ENCODE measurements at places on chromosomes 6 and 20. TPM values are rescaled to one million over a fixed set of nuclear protein-coding genes. Genes with fewer than 3 reads are reported as not detected.
A peak's percentile ranks its signal among the peaks of the same experiment; 100 is the strongest.

TMC2 gene
- total RNA-seq, result not detected

EDN1 gene
- total RNA-seq, result 0.88 TPM

PHACTR3 gene
- not detected for total RNA-seq

SLC16A10 gene
- total RNA-seq, result not detected

SDC4 gene
- total RNA-seq, result 182 TPM

PNPLA1 gene
- total RNA-seq, result not detected

GPX5 gene
- not detected for total RNA-seq

MAS1 gene
- not detected for total RNA-seq

SNX21 gene
- 69.0 TPM for total RNA-seq

ZC2HC1B gene
- total RNA-seq, result not detected

RNF114 gene
- 78.5 TPM for total RNA-seq

SLC22A2 gene
- under 0.01 TPM for total RNA-seq

EXOC2 gene
- total RNA-seq, result 22.4 TPM

DDO gene
- 3.6 TPM for total RNA-seq

OOEP gene
- total RNA-seq, result 0.36 TPM

YIPF3 gene
- 126 TPM for total RNA-seq

DNA sequence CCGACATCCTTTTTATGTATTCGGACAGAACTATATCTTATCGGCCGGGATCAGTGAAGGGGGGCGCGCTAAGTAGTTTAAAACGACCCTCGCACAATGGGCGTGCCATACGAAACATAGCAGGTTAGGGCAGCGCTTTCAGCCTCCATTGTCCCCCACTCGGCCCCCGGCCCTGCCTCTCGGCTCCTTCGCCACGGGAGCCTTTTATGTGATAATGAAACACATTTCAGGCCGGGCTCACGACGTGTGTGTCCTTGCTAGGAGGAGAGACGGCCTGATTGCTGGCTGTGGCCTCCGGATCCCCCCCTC is 5.3 kb downstream of the FOXA2 start:
- H3K4me3 ChIP-seq, result no peak overlapping the region
- no peaks in the 10 kb centered on the region for H3K36me3 ChIP-seq
- peaks cover 12% of the 10 kb centered on the region for H3K27me3 ChIP-seq
- H3K27ac ChIP-seq, result no peak overlapping the region
- H3K4me1 ChIP-seq, result no peaks in the 10 kb centered on the region
- no peak for DNase-seq

DNA sequence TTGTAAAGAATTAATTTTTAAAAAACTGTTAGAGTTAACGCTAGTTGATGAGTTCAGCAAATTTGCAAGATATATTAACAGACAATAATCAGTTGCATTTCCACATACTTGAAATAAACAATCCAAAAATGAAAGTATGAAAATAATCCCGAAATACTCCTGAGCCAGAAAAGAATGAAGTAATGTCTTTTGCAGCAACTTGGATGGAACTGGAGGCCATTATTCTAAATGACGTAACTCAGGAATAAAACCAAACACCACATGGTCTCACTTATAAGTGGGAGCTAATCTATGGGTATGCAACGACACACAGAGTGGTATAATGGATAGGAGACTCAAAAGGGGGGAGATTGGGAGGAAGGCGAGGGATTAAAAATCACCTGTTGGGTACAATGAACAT is 872.9 kb upstream of the GJE1 start:
- H3K27ac ChIP-seq, result no peak overlapping the region
- H3K27me3 ChIP-seq, result no peaks in the 10 kb centered on the region

- H3K4me1 ChIP-seq, result peaks cover 19% of the 10 kb centered on the region
- DNase-seq, result peak; percentile 83
- peak overlapping the region; percentile 38 for H3K27ac ChIP-seq
These were observed 52.2 kb upstream of the BTN3A2 start for GRCh38 chr6:26312501-26313397.

DNA sequence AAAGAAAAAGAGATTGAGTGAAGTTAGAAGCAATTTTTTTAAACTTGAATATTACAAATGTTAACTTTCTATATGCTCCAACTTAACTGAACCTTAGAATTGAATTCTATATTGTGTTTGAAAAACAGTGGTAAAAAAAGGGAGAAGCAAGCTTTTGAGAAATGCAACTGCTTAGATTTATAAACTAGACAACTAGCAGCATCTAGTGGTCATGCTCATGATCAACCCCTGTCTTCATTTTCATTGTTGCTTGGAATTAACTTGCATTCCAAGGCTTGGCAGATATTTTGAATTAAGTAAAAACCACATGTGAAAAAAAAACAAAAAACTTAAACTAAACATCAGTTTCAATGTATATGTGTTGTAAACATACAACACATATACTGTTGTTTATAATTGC is 113.1 kb downstream of the C6orf58 start:
- H3K27me3 ChIP-seq, result peaks cover 9% of the 10 kb centered on the region
- H3K36me3 ChIP-seq, result no peaks in the 10 kb centered on the region
- H3K4me1 ChIP-seq, result no peaks in the 10 kb centered on the region

GRCh38 chr6:149265945-149266344 is 51.6 kb upstream of the TAB2 start:
- no peaks in the 10 kb centered on the region for H3K36me3 ChIP-seq
- H3K4me3 ChIP-seq, result no peak overlapping the region
- no peak overlapping the region for H3K27ac ChIP-seq
- DNase-seq, result no peak

DNA sequence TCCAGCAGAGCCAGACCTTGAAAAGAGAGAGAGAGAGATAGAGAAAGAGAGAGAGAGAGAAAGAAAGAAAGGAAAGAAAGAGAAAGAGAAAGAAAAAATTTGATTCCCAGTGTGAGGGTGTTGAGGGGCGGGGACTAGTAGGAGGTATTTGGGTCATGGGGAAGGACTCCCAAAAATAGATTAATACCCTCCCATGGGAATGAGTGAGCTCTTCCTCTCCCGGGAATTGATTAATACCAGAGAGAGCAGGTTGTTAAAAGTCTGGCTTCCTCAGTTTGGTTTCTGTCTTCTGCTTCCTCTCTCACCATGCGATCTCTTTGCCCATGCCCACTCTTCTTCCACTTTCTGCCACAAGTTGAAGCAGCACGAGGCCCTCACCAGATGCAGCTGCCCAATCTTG is 28.8 kb upstream of the CFAP206 start:
- no peaks in the 10 kb centered on the region for H3K4me1 ChIP-seq
- H3K27me3 ChIP-seq, result no peaks in the 10 kb centered on the region
- H3K4me3 ChIP-seq, result no peak overlapping the region
- H3K27ac ChIP-seq, result no peak overlapping the region
- DNase-seq, result no peak

DNA sequence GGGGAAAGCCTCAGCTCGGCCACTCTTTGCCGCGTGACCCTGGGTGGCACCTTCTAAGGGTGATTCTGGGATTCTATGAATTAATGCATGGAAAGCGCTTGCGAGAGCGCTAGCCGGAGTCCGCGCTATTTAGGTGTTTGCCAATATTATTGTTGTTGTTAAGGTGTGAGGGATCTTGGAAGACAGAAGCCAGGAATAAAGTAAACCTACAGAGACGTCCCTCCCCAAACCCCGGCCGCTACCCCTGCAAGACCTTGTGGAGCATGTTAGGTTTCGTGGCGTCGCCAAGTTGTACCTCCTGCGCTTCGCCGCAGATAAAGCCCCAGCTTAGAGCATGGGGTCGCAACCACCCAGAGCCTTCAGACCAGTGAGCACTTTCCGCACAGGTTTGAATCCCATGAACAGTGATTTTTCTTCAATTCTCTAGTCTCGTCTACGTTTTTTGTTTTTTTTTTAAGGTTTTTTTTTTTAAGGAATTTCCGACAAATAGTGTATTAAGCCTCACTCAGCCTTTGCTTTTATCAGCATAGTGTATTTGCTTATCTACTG is 16.9 kb upstream of the ZSCAN9 start:
- H3K4me3 ChIP-seq, result peak overlapping the region; percentile 73
- DNase-seq, result no peak
- H3K27me3 ChIP-seq, result peaks cover 80% of the 10 kb centered on the region

DNA sequence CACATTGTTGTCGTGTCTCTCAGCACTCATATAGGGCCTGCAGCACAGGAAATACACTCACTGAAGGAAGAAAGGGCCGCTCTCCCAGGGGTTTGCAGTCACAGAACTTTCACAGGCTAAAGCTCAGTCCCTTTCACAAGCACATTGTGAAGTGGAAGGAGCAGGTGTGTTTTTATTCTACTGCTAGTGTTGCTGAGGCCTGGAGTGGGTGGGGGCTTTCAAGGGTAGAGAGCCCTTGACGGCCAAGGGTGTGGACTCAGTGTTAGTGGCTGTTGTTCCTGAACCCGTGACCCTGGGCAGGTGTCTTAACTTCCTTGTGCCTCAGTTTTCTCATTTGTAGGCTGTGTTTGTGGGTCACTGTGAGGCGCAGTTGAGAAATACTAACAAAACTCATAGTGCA is 66.2 kb upstream of the SLC22A1 start:
- no peak overlapping the region for H3K4me3 ChIP-seq
- no peaks in the 10 kb centered on the region for H3K4me1 ChIP-seq
- H3K36me3 ChIP-seq, result peaks cover 71% of the 10 kb centered on the region
- no peak for DNase-seq
- no peak overlapping the region for H3K27ac ChIP-seq
- H3K27me3 ChIP-seq, result no peaks in the 10 kb centered on the region

DNA sequence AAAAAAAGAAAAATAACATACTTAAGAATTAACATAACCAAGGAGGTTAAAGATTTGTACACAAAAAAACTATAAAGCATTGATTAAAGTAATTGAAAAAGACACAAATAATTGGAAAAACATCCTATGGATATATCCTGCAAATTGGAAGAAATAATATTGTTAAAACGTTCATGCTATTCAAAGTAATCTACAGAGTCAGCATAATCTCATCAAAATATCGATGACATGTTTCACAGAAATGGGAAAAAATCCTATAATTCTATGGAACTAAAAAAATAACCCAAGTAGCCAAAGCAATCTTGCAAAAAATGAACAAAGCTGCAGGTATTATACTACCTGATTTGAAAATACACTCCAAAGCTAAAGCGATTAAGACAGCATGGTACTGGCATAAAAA is 23.3 kb downstream of the OR5V1 start:
- no peaks in the 10 kb centered on the region for H3K36me3 ChIP-seq
- no peak overlapping the region for H3K4me3 ChIP-seq
- H3K27ac ChIP-seq, result no peak overlapping the region
- H3K27me3 ChIP-seq, result no peaks in the 10 kb centered on the region

DNA sequence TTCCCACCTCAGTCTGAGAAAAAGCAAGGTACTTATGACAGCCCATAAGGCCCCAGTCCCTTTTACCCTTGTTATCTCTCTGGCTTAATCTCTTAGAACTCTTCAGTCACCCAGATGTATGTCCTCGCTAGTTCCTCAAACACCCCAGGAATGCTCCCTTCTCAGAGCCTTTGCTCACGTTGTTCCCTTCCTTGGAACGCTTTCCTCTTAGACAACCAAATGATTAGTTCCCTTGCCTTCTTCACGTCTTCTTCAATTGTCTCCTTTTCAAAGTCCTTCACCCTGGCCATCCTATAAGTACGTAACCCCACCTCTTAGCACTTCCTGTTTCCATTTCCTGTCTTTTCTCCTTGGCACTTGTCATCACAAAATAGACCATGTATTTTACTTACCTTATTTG is 1.1 kb upstream of the APOBEC2 start:
- DNase-seq, result peak; percentile 42
- H3K36me3 ChIP-seq, result no peaks in the 10 kb centered on the region
- H3K27ac ChIP-seq, result no peak overlapping the region
- H3K4me1 ChIP-seq, result no peaks in the 10 kb centered on the region

DNA sequence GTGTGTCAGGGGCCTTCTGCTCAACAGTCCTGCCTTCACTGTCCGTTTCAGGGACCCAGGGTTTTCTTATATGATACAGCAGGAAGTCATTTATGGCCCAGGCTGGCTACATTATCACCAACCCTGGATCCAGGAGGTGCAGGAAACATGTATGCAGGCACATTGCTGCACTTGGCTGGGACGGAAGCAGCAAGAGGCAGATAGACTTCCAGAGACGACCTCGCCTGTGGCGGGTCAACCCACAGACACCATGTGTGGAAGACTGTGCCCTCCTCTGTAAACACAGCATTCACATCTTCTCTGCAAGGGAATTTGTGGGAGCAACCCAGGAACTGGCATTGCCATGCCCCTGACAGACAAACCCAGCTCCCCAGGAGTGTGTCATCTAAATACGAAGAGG is 43.7 kb downstream of the TBC1D7 start:
- no peak for DNase-seq
- no peaks in the 10 kb centered on the region for H3K36me3 ChIP-seq
- no peaks in the 10 kb centered on the region for H3K4me1 ChIP-seq
- H3K4me3 ChIP-seq, result no peak overlapping the region
- H3K27me3 ChIP-seq, result no peaks in the 10 kb centered on the region
- H3K27ac ChIP-seq, result no peak overlapping the region

- no peak overlapping the region for H3K4me3 ChIP-seq
- DNase-seq, result no peak
- H3K4me1 ChIP-seq, result peaks cover 4% of the 10 kb centered on the region
These were observed 62.0 kb upstream of the HIVEP1 start for GRCh38 chr6:11950109-11950508.

DNA sequence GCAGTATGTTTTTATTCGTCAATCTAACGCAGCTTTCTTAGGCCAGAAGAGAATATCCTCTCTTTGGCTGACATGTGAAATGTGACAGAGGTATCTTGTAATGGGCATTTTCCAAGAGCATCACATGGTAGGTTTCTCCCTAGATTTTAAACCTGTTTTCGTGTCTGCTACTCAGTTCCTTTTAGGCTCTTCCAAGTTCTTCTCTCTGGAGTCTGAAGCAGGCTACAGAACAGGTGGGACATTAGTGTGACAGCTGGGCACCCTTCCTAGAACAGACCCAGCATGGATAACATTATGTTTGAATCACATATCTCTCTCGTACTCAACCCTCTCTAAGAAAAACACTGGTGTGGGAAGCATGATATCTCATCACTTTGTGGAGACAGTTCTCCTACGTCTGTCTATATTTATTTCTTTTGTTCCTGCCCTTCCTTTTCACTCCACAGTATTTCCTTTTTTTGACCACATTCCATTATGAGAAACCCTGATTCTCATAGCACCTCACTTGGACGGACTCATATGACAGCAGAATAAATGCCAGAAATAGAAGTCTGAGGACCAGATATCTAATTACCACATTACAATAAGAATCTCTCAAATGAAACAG is 263.4 kb downstream of the NKAIN2 start:
- no peaks in the 10 kb centered on the region for H3K4me1 ChIP-seq
- no peaks in the 10 kb centered on the region for H3K27me3 ChIP-seq
- H3K36me3 ChIP-seq, result no peaks in the 10 kb centered on the region
- H3K4me3 ChIP-seq, result no peak overlapping the region
- H3K27ac ChIP-seq, result no peak overlapping the region

GRCh38 chr6:163285691-163286090 is 128.8 kb upstream of the QKI start:
- no peak overlapping the region for H3K4me3 ChIP-seq
- H3K27ac ChIP-seq, result no peak overlapping the region
- DNase-seq, result no peak
- no peaks in the 10 kb centered on the region for H3K27me3 ChIP-seq
- H3K36me3 ChIP-seq, result no peaks in the 10 kb centered on the region

- H3K4me3 ChIP-seq, result no peak overlapping the region
- H3K27ac ChIP-seq, result no peak overlapping the region
- H3K36me3 ChIP-seq, result peaks cover 4% of the 10 kb centered on the region
- H3K4me1 ChIP-seq, result peaks cover 13% of the 10 kb centered on the region
- no peaks in the 10 kb centered on the region for H3K27me3 ChIP-seq
These were observed 16.2 kb downstream of the LATS1 start for GRCh38 chr6:149701714-149702113.
